H1 (cell line): ENCODE measurements at places on chromosomes 1 and 21. TPM values are rescaled to one million over a fixed set of nuclear protein-coding genes. Genes with fewer than 3 reads are reported as not detected.

The MLLT11 gene
- total RNA-seq = 18.1 and 19.2 TPM in 2 replicates

The MYOG gene
- not detected in 2 replicates for total RNA-seq

The C1QA gene
- not detected in 2 replicates for total RNA-seq

The UBE2G2 gene
- total RNA-seq = 93.0 and 101 TPM in 2 replicates

The PPM1J gene
- 17.5 and 19.4 TPM in 2 replicates for total RNA-seq

GRCh38 chr21:29193072-29193471 is 62.6 kb downstream of the MAP3K7CL start:
- no peak for DNase-seq

GRCh38 chr1:172483448-172483847 is 39.6 kb upstream of the PIGC start:
- DNase-seq = no peak

GRCh38 chr1:91777630-91778300 is 108.2 kb downstream of the TGFBR3 start:
- DNase-seq = no peak

- DNase-seq = no peak
These were observed 10.7 kb downstream of the ZFYVE9 start for GRCh38 chr1:52152572-52152971.

DNA sequence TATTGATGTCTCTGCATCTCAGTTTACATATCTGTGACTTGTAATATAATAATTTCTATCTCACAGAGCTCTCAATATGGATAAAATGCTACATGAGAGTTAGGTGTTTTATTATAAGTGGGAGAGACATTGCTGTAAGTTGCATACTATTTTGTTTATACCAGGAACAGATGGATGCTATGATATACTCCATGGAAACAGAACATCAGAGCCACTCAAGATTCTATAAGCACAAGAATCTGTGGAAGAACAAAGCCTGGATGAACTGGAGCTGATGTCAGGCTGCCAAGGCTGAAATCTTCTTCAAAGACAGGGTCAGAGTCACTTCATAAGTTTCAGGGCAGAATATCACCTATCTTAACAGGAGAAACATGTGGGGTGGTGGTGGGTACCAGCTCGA is 30.2 kb downstream of the DUSP10 start:
- DNase-seq = no peak

DNA sequence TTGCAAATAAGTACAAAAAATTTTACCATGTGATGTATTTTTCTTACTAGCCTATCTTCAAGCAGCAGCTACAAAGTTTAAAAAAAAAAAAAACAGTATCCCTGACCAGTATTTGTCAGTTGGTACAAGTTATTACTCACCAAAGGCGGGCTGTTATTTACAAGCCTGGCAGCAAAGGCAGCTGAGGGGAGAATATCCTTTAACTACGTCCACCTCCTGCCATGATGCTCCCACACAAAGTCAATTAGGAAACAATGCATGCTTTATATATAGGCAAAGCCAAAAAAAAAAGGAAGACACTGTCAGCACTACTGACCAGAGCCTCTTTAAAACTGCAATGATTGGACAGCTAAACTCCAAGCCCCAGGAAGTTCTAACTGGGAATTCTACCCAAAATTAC is 13.7 kb downstream of the PSMA5 start:
- DNase-seq = no peak

GRCh38 chr1:211118407-211119102 is 15.4 kb downstream of the KCNH1 start:
- no peak for DNase-seq

GRCh38 chr1:17567582-17567981 is 28.1 kb downstream of the ARHGEF10L start:
- no peak for DNase-seq

DNA sequence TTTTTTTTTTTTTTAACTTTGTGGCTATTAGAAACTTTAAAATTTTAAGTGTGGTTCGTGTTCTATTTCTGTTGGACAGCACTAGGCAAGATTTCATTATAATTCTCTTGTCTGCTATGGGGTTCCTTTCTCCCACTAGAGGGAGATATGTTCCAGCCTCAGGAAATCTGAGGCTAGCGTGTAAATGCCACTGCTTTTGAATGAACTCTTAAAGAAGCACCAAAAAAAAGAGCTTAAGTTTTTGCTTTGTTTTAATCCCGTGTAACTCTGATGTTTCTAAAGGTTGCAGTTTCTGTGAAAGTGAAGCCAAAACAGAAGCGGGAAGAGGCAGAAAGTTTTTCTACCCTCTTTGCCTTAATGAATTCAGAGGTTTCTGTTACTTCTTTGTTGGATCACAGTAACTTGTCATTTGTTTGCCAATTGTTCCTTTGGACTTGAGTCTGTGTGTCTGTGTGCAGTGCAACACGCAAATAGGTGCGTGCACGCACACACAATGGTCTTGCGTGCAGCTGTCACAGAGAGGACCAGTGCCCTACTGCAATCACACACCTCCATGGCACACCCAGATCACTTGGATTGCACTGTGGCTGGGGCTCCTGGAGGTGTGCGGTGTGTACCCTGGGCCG is 32.3 kb downstream of the HHAT start:
- no peak for DNase-seq

DNA sequence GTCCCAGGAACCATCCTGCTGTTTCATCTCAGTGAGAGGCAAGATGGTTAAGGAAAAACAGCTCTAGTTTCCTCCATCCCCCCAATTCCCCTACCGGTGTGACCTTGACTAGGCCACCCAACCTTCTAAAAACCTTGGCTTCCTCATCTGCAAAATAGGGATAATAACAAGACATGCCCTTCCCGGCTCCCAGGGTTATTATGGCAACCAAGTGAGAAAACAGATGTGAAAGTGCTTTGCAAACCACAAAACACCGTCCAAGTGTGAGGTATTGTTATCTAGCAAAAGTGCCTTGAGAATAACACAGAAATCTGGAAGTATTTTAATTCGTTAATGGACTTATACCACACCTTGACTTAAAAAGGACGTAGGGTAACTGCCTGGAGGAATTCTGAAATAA is 62.7 kb downstream of the ITPKB start:
- DNase-seq = no peak

- DNase-seq = no peak
These were observed 6.5 kb upstream of the CELA2B start for GRCh38 chr1:15469361-15469760.

DNA sequence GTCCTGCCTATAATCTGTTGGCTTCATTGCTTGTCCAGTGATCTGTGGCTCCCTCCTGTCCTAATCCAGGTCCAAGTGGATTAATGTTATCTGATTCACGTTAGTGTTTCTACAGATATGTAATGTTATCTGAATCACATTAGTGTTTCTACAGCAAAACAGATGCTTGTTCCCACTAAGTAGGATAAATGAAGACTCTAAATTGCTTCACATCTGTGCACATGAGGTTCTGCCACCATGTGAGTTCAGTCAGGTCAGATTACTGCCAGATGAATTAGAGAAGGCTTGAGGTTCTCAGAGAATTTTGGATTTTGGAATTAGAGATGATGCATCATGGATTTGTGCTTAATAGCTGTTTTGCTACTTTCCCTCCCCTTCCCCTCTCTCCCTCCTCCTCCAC is 13.2 kb downstream of the DISC1 start:
- DNase-seq = no peak

GRCh38 chr1:202197653-202198365 is 4.2 kb downstream of the LGR6 start:
- no peak for DNase-seq

DNA sequence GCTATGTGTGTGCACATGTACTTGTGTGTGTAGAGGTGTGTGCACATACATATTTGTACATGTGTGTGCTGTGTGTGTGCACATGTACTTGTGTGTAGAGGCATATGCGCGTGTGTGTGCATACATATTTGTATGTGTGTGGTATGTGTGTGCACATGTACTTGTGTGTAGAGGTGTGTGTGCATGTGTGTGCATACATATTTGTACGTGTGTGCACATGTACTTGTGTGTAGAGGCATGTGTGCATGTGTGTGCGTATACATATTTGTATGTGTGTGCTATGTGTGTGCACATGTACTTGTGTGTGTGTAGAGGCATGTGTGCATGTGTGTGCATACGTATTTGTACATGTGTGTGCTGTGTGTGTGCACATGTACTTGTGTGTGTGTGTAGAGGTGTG is 291.9 kb downstream of the AJAP1 start:
- no peak for DNase-seq

DNA sequence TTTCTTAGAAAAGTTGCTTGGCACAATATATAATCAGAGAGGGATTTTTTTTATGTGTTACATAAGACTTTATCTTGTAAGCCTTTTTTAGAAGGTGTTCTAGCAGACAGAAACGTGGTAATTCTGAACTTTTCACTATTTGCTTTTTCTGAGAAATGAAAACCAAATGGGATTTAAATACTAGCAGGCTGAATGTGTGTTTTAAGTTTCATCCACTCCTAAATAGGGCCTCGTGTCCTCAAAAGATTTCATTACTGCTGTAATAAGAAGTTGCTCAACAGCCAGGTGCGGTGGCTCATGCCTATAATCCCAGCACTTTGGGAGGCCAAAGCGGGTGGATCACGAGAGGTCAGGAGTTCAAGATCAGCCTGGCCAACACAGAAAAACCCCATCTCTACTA is 44.7 kb upstream of the FMO2 start:
- no peak for DNase-seq

DNA sequence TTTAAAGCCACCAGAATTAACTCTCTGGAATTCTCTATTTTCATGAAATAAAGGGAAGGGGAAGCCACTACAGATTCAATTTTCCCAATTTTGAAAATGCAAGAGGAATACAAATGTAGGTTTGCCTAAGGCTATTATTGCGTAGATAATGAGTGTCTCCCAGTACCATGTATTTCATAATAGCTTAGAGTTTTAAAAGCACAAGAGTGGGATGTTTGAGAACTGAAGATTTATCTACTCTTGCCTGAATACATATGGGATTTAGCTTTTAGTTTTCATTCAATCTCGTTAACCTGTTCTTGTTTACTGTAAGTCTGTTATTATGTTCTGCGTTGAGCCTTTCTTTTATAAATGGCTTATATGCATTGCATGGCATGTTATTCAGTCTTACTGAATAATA is 795.1 kb downstream of the BRINP3 start:
- no peak for DNase-seq

GRCh38 chr21:16563795-16564194 is 834.0 kb downstream of the USP25 start:
- DNase-seq = peak; percentile 66
